ENCODE measurements at places on chromosomes 4 and X.

DNA sequence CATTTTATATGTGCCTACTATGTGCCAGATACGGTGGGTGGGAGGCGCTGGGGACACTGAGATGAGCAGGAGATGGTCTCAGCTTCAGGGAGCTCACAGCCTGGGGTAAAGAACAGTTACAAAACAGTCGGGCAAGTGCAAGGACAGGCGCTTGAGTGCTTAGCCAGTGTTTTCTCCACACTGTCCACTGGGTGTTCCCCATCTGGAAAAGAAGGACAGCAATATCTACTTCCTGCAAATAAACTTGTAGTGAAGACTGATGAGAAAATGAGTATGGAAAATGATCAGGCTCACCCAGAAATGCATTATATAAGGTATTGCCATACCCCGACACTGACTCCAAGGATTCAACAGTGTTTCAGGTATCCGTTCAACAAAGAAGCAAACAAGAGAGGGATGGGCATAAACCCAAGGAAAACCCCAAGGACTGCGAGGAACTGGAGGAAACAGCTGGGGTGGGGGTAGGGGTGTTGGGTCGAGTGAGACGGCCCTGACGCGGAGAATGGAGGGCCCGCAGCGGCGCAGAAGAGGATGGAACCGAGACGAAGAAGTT is 835 bp downstream of the TMEM185A start:
- peak; percentile 61 for DNase-seq

DNA sequence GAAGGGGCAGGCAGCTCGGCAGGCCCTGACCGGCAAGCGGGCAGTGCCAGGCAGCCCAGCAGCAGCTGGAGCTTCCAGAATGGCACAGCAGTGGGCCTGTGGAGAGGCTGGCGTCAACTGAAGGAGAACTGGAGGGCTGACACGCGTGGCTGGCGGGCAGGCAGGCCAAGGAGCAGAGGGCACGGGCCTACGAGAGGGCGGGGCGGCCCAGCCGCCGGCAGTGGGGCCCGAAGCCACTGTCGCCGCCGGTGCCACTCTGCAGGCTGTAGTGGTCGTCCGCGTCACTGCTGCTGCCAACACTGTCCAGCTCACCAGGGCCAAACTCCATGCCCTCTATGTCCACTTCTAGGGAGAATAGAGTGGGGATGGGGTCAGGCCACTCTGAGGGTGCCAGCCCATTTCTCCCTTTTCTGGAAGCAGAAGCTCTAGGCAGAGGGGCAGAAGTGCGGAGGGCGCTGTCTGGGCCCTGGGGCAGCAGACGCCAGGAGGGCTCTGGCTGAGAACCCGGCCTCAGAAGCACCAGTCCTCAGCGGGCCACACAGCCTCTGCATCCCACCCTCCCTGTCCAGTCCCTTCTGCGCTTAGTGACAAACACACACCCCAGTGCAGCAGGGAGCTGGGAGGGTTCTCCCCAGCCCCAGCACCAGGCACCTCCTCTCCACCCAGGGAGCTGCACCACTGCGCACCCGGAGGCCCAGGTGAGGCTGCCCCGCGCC is 8.6 kb upstream of the HAUS3 start:
- DNase-seq, result no peak

- peak; percentile 44 for DNase-seq
Measured at GRCh38 chr4:156820931-156821330, 150.7 kb downstream of the PDGFC start.

- DNase-seq, result no peak
Measured at GRCh38 chr4:130338851-130339250, 1242.9 kb downstream of the C4orf33 start.

DNA sequence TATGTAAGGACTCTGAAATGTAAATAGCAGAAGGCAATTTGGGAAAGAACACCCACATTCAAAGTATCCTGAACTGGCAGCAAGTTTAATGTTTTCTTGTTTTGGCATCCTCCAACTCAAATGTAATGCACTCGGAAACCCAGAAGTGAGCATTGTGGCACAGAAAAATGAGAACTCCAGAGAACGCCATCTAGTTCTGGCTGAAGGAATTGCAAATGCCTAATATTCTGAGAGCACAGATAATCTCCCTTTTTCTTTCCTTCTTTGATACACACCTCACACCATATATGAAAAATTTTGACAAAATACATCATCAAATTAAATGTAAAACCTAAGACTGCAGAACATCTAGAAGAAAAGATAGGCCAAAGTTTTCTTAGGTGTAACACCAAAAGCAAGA is 52.1 kb downstream of the PWWP3B start:
- no peak for DNase-seq

- peak; percentile 61 for DNase-seq
Measured at GRCh38 chr4:78337244-78338020, 214.1 kb upstream of the ANXA3 start.

DNA sequence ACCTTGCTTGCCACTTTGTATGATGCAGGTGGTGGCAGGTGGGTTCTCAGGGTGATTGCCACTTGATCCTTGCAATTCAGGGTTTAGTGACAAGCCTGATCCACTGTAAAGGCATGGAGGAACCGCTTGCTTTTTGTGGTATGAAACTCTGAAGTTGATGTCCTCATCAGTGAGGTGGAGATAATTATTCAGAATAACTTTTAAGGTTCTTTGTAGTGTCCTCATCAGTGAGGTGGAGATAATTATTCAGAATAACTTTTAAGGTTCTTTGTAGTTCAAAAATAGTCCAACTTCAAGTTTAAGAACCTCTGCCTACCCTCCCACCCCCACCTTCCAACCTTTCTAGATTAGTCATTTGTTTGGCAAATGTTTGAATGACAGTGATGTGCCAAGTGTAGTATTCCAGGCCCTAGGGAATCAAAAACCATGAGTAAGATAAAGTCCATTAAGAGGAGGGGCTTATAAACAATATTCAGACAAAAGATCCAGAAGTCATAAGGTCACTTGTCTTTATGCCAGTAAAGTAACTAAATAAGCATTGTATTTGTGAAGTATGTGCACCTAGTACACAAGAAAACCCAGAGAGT is 51.2 kb downstream of the DCUN1D4 start:
- DNase-seq, result peak; percentile 34

DNA sequence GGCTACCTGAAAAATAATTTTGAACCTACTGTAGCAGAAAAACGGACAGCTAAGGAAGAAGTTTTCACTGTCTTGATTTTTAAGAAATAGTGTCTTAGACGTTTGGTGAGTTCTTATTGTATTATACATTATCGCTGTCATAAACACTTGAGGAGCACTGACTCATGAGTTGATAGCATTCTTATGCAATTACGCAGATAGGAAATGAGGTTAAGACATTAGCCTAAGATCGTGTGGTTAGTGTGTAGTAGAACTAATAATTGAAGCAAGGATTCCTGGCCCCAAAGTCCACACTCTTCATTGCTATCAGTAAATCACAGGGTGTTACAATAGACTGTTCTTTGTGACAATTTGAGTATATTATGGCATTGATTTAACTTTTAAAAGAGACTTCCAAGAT is 238.1 kb downstream of the ARAP2 start:
- DNase-seq, result no peak

DNA sequence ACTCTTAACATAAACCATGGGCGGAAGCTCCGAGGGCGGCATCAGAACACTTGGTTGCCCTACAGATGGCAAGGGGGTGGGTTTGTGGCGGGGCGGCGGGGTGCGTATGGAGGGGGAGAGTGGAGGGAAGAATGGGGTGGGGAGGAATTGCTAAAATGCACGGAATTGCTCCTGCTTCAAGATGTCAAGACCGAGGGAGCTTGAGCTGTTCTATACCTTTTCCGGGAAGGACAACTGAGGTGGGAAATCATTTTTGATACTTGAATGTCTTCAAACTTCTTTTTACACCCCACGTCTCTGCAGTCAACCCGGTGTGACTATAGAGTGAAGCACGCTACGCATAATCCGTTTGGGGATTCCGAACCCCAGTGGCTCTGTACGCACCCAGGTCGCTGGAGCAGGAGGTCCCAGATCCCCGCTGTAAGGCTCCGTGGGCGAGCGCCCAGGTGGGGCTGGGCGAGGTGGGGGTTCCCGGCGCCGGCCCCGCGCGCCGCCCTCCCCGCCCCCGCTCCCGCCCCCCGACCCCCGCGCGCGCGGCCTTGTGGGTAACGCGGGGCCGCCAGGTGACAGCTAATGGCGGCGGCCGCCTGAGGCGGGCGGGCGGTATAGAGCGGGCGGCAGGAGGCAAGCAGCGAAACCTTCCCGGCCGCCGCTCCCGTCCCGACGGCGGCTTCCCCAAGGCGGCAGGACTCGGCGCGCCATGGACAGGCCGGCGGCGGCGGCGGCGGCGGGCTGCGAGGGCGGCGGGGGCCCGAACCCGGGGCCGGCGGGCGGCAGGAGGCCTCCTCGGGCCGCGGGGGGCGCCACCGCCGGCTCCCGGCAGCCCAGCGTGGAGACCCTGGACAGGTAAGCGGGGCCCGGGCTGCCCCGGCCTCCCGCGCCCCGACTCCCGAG is at the start of gene MTMR1:
Gene MTMR1 (plus strand): TSS at position 566 of the 894 bp plus-strand sequence. CDS start 135 bp downstream, at position 701.
- no peak for DNase-seq

DNA sequence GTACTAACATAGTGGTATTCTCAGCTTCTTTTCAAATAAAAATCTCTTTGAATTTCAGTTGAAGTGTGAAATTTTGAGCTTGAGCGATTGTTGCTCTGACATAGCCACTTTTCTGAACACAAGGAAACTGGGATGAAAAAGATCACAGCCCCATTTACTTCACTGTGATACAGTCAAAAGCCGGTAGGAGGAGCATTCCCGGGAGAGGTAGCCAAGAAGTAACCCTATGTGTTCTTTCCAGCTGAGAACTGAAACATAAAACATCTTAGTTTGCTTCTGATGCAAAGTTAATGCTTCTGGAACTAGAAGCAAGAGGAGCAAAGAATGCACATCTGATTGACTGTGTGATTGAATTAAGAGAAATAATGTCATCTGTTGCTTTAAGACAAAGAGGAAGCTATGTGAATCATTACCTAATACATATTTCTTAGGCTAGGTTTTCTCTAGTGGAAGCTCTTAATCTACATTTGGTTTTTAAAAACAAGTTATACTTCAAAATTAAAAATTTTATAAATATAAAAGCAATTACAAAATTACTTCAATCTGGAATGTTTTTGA is 88.3 kb upstream of the UNC5C start:
- no peak for DNase-seq

- peak; percentile 69 for DNase-seq
Measured at GRCh38 chr4:40719008-40719623, 30.6 kb upstream of the NSUN7 start.

- DNase-seq, result peak; percentile 12
Measured at GRCh38 chrX:18961686-18962085, 22.2 kb downstream of the PHKA2 start.

DNA sequence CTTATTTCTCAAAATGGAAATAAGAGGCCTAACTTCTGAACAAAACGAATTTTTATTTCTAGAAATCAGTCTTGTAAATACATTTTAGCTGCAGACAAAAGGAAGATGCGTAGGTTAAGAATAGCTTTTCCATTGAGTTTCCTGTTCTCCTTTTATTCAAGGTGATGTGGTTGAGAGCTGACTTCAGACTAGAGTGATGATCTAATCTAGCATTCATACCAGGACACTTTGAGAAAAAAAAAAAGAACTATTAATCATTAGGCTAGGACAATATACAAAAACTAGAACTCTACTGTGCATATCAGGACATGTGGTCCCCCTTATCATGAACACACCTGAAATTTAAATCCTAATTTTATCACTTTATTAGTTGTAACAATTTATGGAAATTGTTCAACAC is 884.5 kb upstream of the EPHA5 start:
- DNase-seq, result no peak

GRCh38 chr4:7042503-7043283 is 479 bp upstream of the TADA2B start:
- DNase-seq, result peak; percentile 97

- no peak for DNase-seq
Measured at GRCh38 chr4:77031544-77031943, 44.2 kb downstream of the CCNI start.

DNA sequence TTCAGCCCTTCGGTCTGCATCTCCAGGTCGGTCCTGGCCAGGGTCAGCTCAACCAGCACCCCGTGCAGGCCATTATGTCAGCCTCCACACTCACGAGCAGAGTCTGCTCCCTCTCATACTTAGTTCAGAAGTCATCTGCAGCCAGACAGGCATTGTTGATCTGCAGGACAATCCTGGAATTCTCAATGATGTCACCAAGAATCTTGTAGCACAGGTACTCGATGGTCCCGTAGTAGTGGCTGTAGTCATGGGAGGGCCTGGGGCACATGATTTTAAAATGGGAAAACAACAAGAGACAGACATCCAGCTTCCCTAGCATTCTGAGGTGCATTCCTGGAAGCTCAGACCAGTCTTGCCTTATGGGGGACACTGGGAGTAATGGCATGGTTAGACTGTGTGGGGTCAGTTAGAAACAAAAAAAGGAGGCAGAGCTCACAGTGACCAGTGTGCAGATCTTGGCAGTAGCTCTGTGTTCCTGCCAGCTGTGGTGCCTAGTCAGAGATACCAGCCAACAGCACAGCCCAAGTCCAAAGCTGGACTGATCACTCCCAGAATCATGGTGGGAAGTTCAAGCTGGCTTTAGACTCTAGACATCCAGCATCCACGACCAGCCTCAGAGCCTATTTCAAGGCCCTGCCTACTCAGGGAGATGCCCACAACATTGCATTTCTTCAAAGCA is 31.9 kb downstream of the LRIT3 start:
- DNase-seq, result no peak

DNA sequence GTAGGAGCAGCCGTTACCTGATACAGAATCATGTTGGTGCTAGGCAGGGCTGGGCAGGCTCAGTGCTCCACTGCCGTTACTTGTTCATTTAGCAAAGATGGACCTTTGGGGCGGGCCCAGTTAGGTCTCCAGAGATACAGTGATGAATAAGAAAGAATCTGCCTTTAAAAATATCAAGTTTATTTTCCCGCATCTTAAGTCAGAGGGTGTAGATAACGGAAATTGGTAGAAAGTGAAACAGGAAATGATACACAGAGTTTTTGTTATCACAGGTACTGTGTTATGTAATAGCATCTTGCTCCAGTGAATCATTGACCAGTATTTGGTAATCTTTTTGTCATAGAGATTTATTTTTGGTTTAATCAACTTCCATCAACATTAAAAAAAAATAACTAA is 5.5 kb downstream of the TMEM131L start:
- no peak for DNase-seq

- no peak for DNase-seq
Measured at GRCh38 chr4:136458326-136458725, 1074.0 kb downstream of the PCDH18 start.

- no peak for DNase-seq
Measured at GRCh38 chrX:130058652-130059051, 51.6 kb downstream of the ELF4 start.

- peak; percentile 22 for DNase-seq
Measured at GRCh38 chrX:147894366-147894963, 17.3 kb upstream of the FMR1 start.

DNA sequence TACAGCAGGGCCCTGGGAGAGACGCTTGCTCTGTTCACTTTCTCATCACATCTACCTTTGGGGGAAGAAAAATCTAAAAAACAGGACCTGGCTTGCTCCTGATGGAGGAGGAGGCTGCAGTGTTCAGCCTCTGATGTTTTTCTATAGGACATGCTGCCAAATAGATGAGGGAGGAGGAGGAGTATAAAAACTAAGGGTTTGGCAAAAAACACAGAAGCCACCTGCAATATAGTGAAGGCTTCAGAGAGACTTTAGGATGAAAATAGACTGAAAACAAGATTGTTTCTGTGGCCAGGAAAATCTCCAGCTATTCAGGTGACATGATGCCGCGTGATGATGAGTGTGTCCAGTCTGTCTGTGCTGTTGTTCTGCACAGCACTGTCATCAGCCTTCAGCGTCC is 160.6 kb downstream of the PTTG2 start:
- DNase-seq, result no peak

GRCh38 chrX:154370300-154371016 is 4.0 kb downstream of the FLNA start:
- no peak for DNase-seq
